BJ (cell line): ENCODE measurements at places on chromosomes 11 and 22.

DNA sequence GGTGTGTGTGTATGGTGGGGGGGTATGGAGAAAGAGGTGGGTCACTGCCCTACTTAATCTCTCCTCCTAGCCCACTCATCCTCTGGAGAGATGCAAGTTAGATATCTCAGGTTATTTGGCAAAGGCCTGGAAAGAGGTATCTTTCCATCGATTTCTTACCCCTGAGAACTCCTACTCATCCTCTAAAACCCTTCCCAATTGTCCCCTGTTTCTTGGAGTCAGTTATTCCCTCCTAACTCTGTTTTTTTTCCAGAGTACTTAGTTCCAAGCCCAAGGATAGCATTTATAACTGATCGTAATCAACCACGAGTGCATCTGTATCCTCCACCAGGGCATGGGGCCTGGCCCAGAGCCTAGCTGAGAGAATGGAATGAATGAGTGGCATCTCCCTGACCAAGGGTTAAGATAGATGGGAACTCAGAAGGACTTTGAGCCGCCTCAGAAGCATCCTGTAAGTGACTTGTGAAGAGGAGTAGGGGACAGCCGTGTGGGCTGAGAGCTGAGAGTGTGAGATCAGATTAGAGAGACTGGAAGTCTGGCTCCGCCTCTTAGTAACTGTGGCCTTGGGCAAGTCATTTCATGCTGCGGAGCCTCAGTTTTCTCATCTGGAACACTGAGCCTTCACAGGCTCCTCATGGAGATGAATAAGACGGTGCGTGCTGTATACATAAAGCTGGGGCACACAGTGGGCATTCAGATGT, 16.2 kb downstream of the CD6 start:
- DNase-seq, result no peak

GRCh38 chr22:44627521-44628139, 74.4 kb upstream of the PRR5 start:
- no peak for DNase-seq

DNA sequence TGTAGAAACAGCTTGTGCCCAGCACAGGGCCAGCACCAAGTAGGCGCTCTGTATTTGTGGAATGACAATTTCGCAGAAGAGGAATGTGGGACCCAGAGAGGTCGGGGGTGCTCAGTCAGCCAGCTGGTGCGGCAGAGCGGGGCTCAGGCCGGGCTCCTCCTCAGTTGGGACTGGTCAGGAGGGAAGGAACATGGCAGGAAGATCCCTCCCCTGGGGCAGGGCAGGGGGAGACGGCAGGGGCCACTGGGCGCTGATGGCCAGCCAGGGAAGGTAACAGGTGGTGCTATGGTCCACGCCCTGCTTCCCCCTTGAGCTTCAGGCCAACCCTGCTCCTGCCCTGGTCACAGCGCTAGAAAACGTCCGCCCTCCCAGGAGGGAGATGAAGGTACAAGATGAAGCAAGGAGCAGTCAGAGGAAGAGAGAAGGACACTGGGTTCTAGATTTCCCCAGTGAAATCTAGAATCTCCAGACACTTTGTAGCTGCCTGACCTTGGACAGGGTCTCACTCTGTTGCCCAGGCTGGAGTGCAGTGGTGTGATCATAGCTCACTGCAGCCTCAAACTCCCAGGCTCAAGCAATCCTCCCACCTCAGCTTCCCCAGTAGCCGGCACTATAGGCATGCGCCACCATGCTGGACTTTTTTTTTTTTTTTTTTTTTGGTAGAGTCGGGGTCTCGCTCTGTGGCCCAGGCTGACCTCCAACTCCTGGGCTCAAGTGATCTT, 13.5 kb upstream of the SPI1 start:
- DNase-seq, result no peak

DNA sequence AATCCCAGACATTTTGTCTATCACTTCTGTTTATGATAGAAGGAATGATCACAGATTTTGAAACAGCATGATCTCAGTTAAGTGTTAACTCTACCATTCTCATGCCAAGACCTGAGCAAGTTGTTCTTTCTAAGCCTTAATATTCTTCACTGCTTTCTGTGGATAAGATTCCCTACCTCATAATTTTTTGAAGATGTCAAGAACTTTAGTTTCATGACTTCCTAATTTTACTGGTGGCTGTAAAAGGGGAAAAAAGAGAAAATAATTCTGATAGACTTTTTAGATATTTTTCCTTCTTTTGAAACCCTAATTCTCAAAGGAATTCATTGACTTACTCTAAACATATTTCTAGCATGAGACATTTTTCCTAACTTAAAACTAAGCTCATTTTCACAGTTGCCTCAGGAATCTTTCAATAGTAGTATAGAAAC, 520.0 kb upstream of the LUZP2 start:
- DNase-seq, result no peak

- DNase-seq, result no peak
Measured at GRCh38 chr11:47003180-47003877, 66.8 kb downstream of the CSTPP1 start.

DNA sequence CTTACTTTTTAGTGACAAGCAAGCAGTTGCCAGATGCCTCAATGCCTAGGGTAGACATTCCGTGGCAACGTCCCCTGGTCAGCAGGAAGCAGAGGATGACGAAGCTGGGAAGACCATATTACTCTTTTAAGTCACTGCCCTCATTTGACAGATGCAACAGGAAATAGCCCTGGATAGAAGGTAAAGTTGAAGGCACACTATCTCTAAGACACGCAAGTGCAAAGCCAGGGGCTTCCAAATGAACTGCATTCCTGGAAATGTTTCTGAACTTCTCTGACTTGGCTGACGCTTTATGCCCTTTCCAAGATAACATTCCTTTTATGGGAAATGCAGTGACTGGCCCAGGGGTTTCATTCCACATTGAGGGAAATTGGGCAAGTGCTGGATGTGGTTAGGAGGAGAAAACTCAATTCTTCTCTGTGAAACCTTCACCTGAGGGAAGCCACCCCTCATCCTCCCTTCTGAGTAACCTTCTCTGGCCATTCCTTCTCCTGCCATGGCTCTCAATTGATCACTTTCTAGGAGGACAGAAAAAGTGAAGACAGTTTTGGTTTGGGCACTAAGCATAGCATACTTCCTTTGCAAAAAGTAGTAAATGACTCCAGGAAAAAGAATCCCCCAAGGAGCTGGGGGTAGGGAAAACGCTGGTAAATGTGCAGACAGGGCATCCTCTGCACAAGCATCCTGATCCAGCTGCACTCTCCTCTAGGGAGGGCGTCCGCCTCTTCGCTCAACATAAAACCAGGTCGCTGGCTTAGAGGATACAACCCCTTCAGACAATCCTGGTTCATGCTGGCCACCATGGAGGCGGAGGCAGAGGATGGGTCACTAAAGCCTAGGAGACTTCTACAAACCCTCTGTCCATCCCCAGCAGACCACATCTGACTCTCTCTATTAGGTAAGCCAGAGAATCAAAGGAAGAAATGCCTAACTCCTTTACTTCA, 14.5 kb downstream of the PCSK7 start:
- no peak for DNase-seq

GRCh38 chr22:49961005-49961600, 531 bp downstream of the PIM3 start:
- DNase-seq, result no peak

DNA sequence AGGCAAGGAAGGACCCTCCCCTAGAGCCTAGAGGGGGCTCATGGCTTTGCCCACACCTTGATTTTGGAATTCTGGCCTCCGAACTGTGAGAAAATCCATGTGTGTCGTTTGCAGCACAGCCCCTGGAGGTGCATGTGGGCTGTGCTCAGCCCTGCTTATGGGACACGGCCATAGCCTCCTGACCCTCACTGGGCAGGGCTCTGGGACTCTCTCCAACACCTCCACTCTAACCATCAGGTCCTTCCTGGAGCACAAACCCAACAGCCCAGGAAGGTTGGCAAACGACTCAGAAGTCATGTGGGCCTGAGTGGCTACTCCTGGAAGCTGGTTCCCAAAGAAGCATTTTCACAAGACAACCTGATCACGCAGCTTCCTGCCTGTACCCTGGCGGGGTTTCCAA, 144.1 kb downstream of the CTTN start:
- no peak for DNase-seq

DNA sequence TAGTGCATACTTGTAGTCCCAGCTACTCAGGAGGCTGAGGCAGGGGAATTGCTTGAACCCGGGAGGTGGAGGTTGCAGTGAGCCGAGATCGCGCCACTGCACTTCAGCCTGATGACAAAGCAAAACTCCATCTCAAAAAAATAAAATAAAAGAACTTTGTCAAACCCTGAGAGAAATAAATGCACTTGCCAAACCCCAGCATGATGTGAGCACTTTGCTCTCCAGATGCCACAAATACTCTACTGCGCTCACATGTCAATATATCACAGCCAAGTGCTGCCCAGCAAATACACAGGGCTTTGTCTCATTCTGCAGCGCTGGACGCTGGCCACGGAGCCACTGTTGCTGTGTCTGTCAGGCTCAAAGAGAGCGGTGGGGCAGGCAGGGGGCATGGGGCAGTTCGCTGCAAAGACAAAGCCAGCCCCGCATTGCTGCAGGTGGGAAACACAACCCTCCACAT, 45.1 kb downstream of the AHNAK start:
- DNase-seq, result no peak

DNA sequence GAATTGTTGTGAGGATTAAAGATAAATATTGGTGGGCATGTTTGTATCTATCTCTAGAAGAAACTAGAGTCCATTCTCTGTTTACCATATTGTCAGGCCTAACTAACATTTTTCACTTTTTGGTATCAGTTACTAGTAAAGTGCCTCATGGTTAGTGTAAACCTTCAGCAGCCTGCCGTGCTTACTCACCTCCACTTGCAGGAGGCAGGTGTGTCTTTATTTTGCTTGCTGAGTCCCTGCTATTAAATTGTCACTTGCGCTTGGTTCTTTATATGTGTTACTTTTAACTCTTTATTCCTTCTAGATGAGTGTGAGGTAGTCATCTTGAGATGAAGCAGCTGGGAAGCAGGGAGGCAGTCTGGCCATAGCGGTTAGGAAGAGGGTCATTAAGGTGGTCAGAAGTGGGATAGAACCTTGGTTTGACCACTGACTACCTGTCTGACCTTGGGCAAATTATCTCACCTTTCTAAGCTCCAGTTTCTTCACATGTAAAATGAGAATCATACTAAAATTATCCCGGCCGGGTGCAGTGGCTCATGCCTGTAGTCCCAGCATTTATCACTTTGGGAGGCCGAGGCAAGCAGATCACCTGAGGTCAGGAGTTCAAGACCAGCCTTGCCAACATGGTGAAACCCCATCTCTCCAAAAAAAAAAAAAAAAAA, 21.2 kb downstream of the PPP6R3 start:
- no peak for DNase-seq

GRCh38 chr22:39177456-39177775, 24.9 kb upstream of the CBX7 start:
- DNase-seq, result no peak

GRCh38 chr11:42253156-42253555, 793.7 kb upstream of the LRRC4C start:
- DNase-seq, result no peak

DNA sequence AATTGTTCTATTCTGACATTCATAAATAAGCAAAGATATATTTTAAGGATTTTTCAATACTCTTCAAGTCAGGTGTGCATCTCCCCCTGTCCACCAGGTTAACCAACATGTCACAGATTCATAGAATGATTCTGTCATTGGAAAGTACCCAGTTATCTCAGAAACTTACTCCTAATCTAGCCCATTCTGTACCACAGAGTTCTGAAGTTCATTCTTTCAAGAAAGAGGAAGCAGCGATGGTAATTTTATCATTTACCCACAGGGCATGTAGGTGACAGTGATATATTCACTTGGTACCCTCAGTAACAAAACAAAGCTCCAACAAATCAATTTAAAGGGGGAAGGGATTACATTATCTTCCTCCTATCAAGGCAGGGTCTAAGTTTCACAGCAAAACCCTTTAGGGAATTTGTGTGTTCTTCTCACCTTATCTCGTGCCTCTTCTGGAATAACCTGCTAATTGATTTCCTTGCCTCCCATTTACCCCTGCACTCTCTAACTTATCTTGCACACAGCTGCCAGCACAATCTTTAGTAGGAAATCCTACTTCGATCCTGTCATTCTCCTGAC, 19.0 kb upstream of the MPPED2 start:
- DNase-seq, result no peak

GRCh38 chr22:24120044-24120443, 61.2 kb upstream of the SUSD2 start:
- no peak for DNase-seq

GRCh38 chr11:19419021-19419750, 178.4 kb upstream of the E2F8 start:
- DNase-seq, result no peak

GRCh38 chr22:28005513-28005912, 86.5 kb upstream of the PITPNB start:
- DNase-seq, result no peak

- DNase-seq, result no peak
Measured at GRCh38 chr11:44979543-44980399, 29.1 kb upstream of the TP53I11 start.

GRCh38 chr11:118623269-118623655, 15.8 kb downstream of the PHLDB1 start:
- DNase-seq, result no peak

- no peak for DNase-seq
Measured at GRCh38 chr11:79421820-79422219, 19.0 kb downstream of the TENM4 start.

DNA sequence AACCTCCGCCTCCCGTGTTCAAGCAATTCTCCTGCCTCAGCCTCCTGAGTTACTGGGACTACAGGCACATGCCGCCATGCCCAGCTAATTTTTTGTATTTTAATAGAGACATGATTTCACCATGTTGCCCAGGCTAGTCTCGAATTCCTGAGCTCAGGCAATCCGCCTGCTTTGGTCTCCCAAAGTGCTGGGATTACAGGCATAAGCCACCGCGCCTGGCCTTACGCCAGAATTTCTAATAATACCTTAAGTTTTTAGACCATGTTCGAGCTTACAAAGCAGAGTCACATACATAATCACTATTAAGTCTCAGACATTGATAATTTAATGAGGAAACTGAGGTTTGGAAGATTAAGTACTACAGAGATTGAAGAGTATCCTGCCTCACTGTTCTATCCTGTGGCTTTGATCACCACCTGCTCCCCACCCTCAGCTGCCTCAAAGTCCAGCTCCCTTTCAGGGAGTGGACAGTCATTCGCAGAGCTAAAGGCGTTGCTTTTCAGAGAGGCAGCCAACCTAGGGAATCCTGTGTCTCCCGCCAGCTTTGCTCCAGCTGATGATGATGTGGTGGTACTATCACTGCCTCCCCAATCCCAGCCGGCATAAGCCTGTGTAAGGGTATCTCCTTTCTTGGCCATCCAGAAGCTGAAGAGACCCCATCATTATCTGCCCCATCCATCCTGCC, 7.7 kb downstream of the UBASH3B start:
- DNase-seq, result no peak

DNA sequence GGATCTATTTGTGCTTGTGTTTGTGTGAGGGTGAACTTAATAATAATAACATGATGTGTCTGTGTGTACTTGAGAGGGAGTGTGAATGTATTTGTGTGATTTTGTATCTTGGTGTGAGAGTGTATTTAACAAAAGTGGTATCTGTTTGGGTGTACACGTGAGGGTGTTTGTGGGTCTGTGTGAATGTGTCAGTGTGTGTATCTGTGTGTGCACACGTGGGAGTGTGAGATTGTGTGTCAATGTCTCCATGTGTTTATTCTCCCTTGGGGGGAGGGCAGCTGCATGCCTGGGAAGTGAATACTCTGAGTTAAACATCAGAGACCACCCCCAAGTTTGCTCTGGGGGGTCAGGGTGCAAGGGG, 15.0 kb upstream of the RPS19BP1 start:
- no peak for DNase-seq

- DNase-seq, result no peak
Measured at GRCh38 chr11:65440831-65441499, 18.4 kb downstream of the NEAT1 start.

GRCh38 chr11:128343135-128343514, 244.2 kb downstream of the ETS1 start:
- DNase-seq, result no peak
